Hepatocyte (in vitro differentiated cells): ENCODE measurements at places on chromosomes 4 and X. TPM values are rescaled to one million over a fixed set of nuclear protein-coding genes. Genes with fewer than 3 reads are reported as not detected.

The FMR1NB gene
- total RNA-seq, result not detected in 2 replicates

The GPM6B gene
- 4.9 and 9.0 TPM in 2 replicates for total RNA-seq

The GEMIN8 gene
- total RNA-seq, result 12.5 and 15.8 TPM in 2 replicates

The GCNA gene
- 0.50 and 0.68 TPM in 2 replicates for total RNA-seq

The PCYT1B gene
- total RNA-seq, result 17.1 and 19.8 TPM in 2 replicates

The GPR78 gene
- total RNA-seq, result 0.36 and 1.0 TPM in 2 replicates

The RASSF6 gene
- 6.0 and 6.5 TPM in 2 replicates for total RNA-seq

The GABRA4 gene
- total RNA-seq, result 0.73 and 1.2 TPM in 2 replicates

The FRMPD3 gene
- 0.04 and 0.17 TPM in 2 replicates for total RNA-seq

The TMEM187 gene
- total RNA-seq, result 7.4 and 8.7 TPM in 2 replicates

The CT83 gene
- total RNA-seq, result not detected in 2 replicates

The DCAF8L2 gene
- not detected in 2 replicates for total RNA-seq

The MAGEA2 gene
- 0.28 and 0.93 TPM in 2 replicates for total RNA-seq

The ETDB gene
- total RNA-seq, result not detected in 2 replicates

The ATP1B4 gene
- not detected in 2 replicates for total RNA-seq

The SOWAHB gene
- total RNA-seq, result 16.2 and 18.9 TPM in 2 replicates

The SULT1E1 gene
- 69.8 and 72.5 TPM in 2 replicates for total RNA-seq

The HSFX1 gene
- 0.80 and 2.3 TPM in 2 replicates for total RNA-seq

The KIF4A gene
- total RNA-seq, result 4.8 and 6.4 TPM in 2 replicates

The TGIF2LX gene
- total RNA-seq, result not detected in 2 replicates

The CPEB2 gene
- 16.6 and 18.1 TPM in 2 replicates for total RNA-seq
